ENCODE measurements at places on chromosomes 5 and 9.

- H3K27me3 ChIP-seq: no peaks in the 10 kb centered on the region
- no peak for DNase-seq
- H3K27ac ChIP-seq: peak overlapping the region; percentile 85
- no peak overlapping the region for H3K4me3 ChIP-seq
- H3K36me3 ChIP-seq: no peaks in the 10 kb centered on the region
- peaks cover 36% of the 10 kb centered on the region for H3K4me1 ChIP-seq
Observed at GRCh38 chr5:170136506-170136905, 30.8 kb downstream of the FOXI1 start.

- H3K4me1 ChIP-seq: peaks cover 12% of the 10 kb centered on the region
- no peaks in the 10 kb centered on the region for H3K36me3 ChIP-seq
- H3K27me3 ChIP-seq: no peaks in the 10 kb centered on the region
- peak; percentile 24 for DNase-seq
- H3K4me3 ChIP-seq: peak overlapping the region; percentile 19
- peak overlapping the region; percentile 55 for H3K27ac ChIP-seq
Observed at GRCh38 chr5:3010301-3010952, 258.9 kb upstream of the IRX2 start.

DNA sequence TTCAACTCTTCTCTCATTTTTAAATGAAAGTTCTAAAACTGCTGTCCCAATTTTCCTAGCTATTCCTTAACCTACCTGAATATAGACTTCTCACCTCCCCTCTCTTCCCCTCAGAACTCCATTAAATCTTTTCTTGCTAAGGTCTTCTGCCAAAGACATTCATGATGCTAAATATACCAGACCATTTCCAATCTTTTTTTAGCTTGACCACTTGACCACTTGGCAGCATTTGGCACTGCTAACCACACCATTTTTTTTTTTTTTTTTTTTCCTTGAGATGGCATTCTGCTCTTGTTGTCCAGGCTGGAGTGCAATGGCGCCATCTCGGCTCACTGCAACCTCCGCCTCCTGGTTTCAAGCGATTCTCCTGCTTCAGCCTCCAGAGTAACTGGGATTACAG, 3.6 kb upstream of the ZNF131 start:
- H3K27ac ChIP-seq: no peak overlapping the region
- H3K4me1 ChIP-seq: no peaks in the 10 kb centered on the region
- peaks cover 6% of the 10 kb centered on the region for H3K36me3 ChIP-seq
- no peak for DNase-seq
- no peaks in the 10 kb centered on the region for H3K27me3 ChIP-seq

GRCh38 chr5:145887976-145888574, 15.3 kb upstream of the GRXCR2 start:
- no peaks in the 10 kb centered on the region for H3K36me3 ChIP-seq
- DNase-seq: peak; percentile 77
- H3K4me1 ChIP-seq: peaks cover 5% of the 10 kb centered on the region
- H3K27me3 ChIP-seq: no peaks in the 10 kb centered on the region
- H3K27ac ChIP-seq: no peak overlapping the region

GRCh38 chr5:157150995-157151394, 8.3 kb upstream of the MED7 start:
- no peaks in the 10 kb centered on the region for H3K36me3 ChIP-seq
- peaks cover 6% of the 10 kb centered on the region for H3K4me1 ChIP-seq
- H3K27ac ChIP-seq: no peak overlapping the region
- DNase-seq: peak; percentile 27

DNA sequence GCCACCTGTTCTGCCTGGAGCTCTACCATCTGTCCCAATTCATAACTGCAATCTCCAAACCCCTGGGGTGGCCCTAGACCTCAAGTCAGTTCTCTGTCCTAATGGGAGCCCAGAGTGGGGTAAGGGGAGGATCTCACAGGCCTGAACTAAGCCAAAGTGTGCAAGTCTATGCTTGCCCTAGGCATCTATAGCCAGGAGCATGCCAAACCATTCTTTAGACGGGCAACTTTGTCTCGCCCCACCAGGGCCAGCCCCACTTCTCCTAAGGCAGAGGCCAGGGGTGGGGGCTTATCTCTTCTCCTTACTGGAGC, 3.3 kb downstream of the ACSL6 start:
- H3K4me3 ChIP-seq: no peak overlapping the region
- no peaks in the 10 kb centered on the region for H3K36me3 ChIP-seq
- DNase-seq: peak; percentile 49
- H3K4me1 ChIP-seq: peaks cover 18% of the 10 kb centered on the region
- H3K27me3 ChIP-seq: no peaks in the 10 kb centered on the region

DNA sequence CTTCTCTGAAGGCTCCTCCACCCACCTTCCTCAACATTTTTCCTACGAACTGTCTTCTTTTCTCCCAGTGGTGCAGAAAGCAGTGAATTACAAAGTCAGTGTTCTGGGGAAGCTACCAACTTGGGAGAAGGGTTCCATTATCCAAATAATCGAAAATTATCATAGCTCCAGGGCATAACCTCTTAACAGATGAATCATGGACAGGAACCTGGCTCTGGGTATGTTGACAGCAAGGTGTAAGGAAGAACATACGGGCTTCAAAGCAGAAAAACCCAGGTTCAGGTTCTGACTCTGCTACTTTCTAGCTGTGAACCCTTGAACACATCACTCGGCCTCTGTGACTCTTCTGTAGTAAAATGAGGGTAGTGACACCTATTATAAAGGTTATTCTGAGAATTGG, 351.3 kb downstream of the ENC1 start:
- DNase-seq: peak; percentile 16
- H3K36me3 ChIP-seq: no peaks in the 10 kb centered on the region
- H3K27me3 ChIP-seq: no peaks in the 10 kb centered on the region
- H3K4me1 ChIP-seq: peaks cover 24% of the 10 kb centered on the region
- H3K4me3 ChIP-seq: no peak overlapping the region
- H3K27ac ChIP-seq: peak overlapping the region; percentile 88

- H3K4me1 ChIP-seq: peaks cover 5% of the 10 kb centered on the region
- no peaks in the 10 kb centered on the region for H3K27me3 ChIP-seq
- no peak overlapping the region for H3K4me3 ChIP-seq
- no peaks in the 10 kb centered on the region for H3K36me3 ChIP-seq
Observed at GRCh38 chr5:109558952-109559351, 130.8 kb upstream of the MAN2A1 start.

DNA sequence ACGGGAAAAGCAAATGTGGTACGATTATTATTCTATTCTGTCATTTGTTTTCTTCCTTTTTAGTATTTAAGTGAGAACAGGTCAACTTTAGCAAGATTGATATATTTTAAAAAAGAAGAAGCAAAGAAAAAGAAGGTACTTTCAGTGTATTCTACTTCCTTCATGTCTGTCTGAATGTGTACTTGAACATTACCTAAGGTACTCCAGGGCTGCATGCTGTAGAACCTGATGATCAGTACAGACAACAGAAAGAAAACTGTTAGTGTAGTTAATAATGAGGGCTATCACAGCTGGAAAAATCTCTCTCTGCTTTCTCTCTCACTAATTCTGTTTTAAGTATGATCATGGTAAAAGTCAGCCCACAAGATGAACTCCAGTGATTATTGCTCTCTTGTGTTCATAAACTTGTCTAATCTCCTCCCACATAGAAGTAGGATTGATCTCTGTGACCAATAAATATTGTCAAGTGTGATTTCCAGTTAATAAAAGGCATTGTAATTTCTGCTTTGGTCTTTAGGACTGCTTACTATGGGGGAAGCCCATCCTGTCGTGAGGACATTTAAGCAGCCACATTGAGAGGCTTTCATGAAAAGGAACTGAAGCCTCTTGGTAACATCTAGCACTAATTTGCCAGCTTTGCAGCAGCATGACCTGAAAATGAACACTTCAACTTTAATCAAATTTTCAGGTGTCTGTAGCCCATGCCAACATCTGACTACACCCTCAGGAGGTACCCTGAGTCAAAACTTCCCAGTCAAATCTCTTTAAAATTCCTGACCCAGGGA, 864.0 kb upstream of the ACO1 start:
- no peak overlapping the region for H3K27ac ChIP-seq
- H3K4me1 ChIP-seq: no peaks in the 10 kb centered on the region
- no peaks in the 10 kb centered on the region for H3K27me3 ChIP-seq
- H3K36me3 ChIP-seq: no peaks in the 10 kb centered on the region
- DNase-seq: no peak

- H3K36me3 ChIP-seq: no peaks in the 10 kb centered on the region
- no peak overlapping the region for H3K4me3 ChIP-seq
- no peak for DNase-seq
- no peaks in the 10 kb centered on the region for H3K4me1 ChIP-seq
- no peak overlapping the region for H3K27ac ChIP-seq
Observed at GRCh38 chr5:168204165-168204564, 87.3 kb upstream of the WWC1 start.

- no peak for DNase-seq
- H3K27ac ChIP-seq: no peak overlapping the region
- H3K27me3 ChIP-seq: no peaks in the 10 kb centered on the region
- H3K4me1 ChIP-seq: no peaks in the 10 kb centered on the region
Observed at GRCh38 chr9:5805478-5805877, 27.4 kb downstream of the ERMP1 start.

DNA sequence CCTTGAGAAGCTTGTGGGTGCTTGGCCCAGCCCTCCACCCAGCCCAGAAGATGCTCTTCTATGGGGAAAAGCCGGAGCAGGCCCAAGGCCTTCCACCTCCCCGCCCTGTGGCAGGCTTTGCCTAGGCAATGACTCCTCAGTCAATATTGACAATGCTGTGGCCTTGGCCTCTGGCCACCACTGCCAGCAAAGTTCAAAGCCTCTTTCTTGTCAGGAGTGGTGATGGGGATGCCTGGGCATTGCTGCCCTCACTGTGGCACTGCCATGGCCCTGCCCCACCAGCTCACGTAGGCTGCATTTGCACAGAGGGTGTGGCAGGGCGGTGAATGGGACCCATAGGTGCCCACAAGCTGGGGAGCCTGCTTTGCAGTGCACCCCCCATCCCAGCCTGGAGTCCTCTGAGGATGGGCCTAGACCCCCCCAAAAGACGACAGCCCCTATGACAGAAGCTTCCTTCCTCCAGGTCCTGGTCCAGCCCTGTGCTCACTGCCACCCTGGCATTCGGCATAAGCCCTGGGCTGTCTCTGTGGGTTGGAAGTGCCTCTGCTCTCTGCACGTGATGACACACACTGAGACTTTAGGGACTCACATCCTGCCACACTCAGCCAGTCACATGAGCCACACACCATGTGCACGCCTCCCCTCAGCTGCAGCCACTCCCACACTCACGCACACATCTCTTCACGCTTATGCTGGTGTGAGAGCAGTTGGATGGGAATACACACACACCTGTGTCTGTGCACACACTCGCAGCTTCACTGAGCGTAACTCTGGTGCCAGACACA, 31.1 kb downstream of the MORN5 start:
- no peaks in the 10 kb centered on the region for H3K27me3 ChIP-seq
- H3K4me3 ChIP-seq: no peak overlapping the region
- no peaks in the 10 kb centered on the region for H3K4me1 ChIP-seq
- DNase-seq: no peak
- no peaks in the 10 kb centered on the region for H3K36me3 ChIP-seq
- no peak overlapping the region for H3K27ac ChIP-seq

GRCh38 chr9:21974722-21975409, 19.3 kb downstream of the CDKN2A start:
- no peak overlapping the region for H3K4me3 ChIP-seq
- no peaks in the 10 kb centered on the region for H3K4me1 ChIP-seq
- no peaks in the 10 kb centered on the region for H3K27me3 ChIP-seq
- DNase-seq: no peak
- no peak overlapping the region for H3K27ac ChIP-seq

DNA sequence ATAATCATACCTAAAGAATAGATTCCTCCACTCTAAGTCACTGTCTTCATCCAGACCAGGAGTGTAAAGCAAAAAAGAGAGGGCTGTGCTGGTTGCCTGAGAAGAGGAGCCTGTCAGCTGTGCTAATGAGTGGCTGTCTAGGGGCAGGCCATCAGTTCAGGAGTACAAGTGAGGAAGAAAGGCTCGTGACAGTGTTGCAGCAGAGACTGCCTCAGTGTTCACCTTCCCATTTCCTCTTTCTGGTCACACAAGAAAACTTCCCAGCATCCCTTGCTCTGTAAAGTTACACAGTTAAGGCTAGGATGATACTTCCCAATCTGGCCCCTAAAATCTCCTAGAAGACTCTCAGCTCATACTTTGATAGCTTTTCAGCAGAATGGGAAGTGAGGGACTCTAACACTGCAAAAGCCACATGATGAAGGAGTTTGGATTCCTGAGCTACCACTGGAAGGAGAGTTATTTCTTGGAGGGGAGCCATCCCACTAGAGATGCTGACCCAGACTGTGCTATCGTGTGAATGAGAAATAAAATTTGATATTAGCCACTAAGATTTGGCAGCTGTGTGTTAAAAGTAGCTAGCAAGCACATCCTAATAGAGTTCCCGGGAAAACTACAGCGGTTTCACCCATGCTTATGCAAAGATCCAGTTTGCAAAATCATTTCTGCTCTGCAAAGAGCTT, 67.1 kb downstream of the ADAMTS12 start:
- no peaks in the 10 kb centered on the region for H3K36me3 ChIP-seq
- peaks cover 12% of the 10 kb centered on the region for H3K27me3 ChIP-seq
- no peak overlapping the region for H3K27ac ChIP-seq
- DNase-seq: no peak
- H3K4me3 ChIP-seq: no peak overlapping the region
- H3K4me1 ChIP-seq: no peaks in the 10 kb centered on the region

GRCh38 chr5:176639981-176640380, 7.3 kb upstream of the TSPAN17 start:
- no peak overlapping the region for H3K27ac ChIP-seq
- no peak overlapping the region for H3K4me3 ChIP-seq
- peaks cover 7% of the 10 kb centered on the region for H3K27me3 ChIP-seq
- no peak for DNase-seq

GRCh38 chr5:142263346-142263745, 61.5 kb downstream of the SPRY4 start:
- no peak overlapping the region for H3K4me3 ChIP-seq
- no peaks in the 10 kb centered on the region for H3K4me1 ChIP-seq
- peaks cover 10% of the 10 kb centered on the region for H3K27me3 ChIP-seq
- DNase-seq: no peak

DNA sequence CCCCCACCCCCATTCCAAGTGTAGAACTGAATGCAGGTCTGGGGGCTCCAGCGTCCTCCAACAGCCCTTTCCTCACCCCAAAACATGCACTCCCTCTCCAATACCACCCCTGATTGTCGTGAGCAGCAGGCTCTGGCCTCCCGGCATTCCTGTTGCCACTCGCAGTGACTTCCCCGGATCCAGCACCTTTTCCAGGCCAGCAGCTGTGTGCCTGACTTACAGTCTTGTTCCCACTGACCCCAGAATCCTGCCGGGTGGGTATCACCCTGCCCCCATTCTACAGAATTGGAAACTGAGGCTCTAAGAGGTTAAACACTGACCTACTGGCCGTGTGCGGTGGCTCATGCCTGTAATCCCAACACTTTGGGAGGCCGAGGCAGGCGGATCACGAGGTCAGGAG, 127.2 kb downstream of the OLFM1 start:
- no peak overlapping the region for H3K4me3 ChIP-seq
- H3K4me1 ChIP-seq: no peaks in the 10 kb centered on the region
- no peak for DNase-seq
- H3K27ac ChIP-seq: no peak overlapping the region
- H3K36me3 ChIP-seq: no peaks in the 10 kb centered on the region
- no peaks in the 10 kb centered on the region for H3K27me3 ChIP-seq

DNA sequence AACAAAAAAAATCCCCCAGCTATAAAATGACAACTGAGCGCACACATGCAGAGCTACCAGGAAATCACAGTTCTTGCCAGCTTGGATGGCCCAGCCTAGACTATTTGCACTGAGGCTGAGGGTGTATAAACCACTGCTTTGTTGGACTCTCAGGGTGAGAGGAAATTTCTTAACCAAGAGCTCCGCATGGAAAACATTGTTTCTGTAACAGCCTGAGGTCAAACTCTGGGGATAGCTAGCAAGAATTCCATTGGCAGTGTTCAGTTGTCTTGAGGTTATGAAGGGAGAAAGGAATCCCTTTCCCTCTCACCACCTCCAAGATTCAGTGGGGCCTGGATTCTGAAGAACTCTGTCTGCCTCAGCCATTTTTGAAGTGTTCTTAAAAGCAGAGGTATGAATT, 360.0 kb downstream of the OSTF1 start:
- H3K4me1 ChIP-seq: no peaks in the 10 kb centered on the region
- H3K27me3 ChIP-seq: no peaks in the 10 kb centered on the region
- no peak for DNase-seq
- no peak overlapping the region for H3K4me3 ChIP-seq
- no peaks in the 10 kb centered on the region for H3K36me3 ChIP-seq
